Renal pelvis (tissue), 12 donors: ENCODE measurements at places on chromosomes 3 and 15.

DNA sequence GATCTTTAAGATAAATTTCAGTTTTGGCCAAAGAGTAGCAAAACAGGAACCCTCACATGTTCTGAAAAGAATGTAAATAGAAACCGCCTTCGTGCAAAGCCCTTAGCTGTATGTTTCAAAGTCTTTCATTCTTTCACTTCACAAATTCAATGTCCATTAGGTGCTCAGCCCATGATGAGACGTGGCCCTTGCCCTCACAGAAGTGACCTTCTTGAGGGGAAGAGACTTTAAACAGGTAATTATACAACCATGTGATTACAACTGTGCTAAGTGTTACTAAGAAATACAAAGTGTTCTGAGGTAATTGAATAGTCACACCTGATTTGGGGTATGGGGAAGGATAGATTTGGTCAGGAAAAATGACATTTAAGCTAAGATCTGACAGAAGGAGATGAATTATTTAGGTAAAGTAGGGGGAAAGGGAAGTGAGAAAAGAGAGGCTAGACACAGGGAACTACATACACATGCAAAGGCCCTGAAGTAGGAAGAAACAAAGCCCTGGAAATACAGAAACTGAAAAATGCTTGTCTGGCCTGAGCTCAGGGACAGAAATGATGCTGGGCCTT, 19.6 kb downstream of the HSPBAP1 start:
- no peak for DNase-seq

- peak; percentile 30 for DNase-seq
Observed at GRCh38 chr3:128875556-128876120, 3.8 kb upstream of the ACAD9 start.

DNA sequence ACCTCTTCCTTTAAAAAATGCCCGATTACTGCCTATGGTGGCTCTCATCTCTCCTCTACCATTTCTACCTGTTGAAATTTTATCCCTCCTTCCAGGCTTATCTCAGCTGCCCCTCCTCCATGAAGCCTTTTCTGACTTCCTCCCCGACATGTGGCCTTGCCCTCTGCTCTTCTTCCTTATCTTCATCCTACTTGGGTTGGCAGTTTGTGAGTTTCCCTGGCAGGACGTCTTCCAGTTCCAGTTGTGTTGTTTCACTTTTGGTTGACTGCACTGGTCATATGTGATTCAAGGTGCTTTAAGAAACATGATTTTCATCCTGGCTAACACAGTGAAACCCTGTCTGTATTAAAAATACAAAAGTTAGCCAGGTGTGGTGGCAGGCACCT, 4.4 kb downstream of the DLL4 start:
- no peak for DNase-seq

- DNase-seq, result peak; percentile 52
Observed at GRCh38 chr15:70049701-70050301, 47.9 kb downstream of the TLE3 start.

DNA sequence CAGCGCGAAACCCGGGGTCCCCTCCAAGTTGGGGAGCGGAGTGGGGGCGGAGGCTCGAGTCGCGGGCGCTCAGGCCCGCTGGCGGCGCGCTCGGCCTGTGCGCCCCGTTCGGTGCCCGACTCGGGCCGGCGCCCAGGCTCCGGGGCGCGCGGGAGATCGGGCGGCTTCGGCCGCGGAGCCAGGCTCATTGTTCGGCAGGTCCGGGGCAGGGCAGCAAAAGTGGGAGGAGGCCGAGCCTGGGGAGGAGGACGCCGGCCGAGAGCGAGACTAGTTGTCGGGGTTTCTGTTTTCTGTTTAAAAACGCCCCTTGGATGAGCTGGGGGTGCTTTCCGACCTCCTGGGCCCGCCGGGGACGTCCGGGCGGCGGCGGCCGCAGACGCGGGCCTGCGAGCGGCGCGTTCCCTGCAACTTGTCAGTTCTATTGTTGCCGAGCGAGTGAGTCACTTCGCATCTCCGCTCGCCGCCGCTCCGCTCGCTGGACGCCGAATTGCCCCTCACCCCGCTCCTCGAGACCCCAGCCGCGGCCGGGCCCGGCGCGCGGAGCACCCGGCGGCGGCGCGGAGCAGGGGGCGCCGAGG, 676 bp downstream of the TCF12 start:
- DNase-seq, result peak; percentile 43

DNA sequence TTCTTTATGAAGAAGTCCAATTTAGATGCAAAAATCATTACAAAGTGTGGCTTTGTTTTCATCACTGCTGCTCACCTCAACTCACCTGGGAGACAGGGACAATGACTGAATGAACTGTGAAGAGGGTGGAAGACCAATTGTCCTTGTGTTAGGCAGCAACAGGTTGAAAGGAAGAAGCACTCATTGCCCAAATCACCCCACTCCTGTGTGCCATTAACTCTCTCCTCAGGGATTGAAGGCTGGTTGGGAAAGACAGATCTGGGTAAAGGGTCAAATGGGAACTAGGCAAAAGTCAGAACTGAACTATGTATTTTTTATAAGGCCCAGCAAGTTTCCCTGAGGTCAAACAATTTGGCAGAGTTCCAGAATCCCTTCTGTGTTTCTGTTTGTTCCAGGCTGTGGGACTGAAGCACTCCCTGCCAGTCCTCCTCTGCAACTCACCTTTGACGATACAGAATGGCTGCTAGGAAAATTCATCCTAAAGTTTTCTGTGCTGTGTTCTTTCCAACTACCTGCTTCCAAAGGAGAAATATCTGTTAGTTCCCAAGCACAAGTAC, 68.6 kb upstream of the CCDC39 start:
- no peak for DNase-seq

DNA sequence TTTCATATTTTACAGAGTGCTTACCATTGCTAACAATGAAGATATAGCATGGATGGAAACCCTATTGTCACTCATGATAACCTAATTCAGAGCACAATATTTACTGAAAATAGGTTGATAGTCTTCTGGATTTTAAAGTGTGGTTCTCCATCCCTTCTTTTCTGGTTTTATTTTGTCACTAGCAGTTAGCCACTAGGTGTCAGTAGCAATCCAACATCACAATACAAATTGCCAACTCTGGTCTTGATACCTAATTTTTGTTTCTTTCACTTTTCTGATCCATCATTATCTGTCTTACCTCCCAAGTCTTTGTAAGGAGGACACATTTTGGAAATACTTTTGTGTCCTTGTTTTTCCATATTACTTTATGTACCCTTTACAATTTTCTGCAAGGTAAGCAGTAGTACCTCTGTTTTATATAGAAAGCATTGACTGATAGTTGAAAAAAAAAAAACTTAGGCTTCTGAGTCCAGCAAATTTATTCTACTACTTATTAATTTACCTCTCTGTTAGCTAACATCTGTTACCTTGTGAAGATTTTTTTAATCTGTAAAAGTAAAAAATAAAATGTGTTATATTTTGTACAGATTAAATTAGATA, 28.3 kb upstream of the CRYBG3 start:
- peak; percentile 49 for DNase-seq

GRCh38 chr15:62124973-62125303, 40.1 kb downstream of the C2CD4B start:
- no peak for DNase-seq

GRCh38 chr15:39511916-39512260, 69.0 kb upstream of the THBS1 start:
- no peak for DNase-seq

DNA sequence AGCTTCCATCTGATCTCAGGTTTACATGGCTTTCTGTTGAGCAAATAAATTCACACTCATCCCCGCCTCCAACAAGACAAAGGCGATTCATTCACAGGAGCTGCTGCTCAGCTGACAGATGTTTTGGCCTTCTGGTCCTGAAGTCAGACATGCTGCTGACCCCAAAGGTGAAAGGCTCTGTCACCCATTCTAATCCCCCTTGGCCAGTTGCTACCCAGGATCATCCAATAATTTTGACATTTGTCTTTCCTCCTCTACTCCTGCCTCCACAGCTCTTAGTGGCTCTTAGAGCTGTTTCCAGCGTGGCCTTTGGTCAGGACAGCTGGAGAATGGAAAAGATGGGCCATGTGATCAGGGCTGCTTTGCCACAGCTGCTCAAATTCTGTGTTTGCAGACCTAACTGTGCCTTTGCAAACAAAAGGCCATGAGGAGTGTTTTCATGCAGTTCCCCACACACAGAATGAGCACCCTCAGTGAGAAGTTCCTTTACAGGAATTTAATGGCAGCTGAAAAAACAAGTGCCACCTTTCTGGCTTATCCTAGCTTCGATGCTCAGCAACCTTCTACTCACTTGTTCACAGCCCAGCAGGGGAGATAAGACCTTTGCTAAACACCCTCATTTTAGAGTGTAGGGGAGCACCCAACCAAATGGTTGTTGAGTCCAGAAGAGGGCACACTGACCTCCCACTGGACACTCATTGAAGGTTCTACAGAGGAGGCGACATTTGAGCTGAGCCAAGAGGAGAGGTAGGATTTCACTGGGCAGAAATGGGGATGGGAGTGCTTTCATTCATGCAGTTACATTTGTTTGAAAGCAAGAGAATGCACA, 39.0 kb downstream of the CYP19A1 start:
- DNase-seq, result no peak

DNA sequence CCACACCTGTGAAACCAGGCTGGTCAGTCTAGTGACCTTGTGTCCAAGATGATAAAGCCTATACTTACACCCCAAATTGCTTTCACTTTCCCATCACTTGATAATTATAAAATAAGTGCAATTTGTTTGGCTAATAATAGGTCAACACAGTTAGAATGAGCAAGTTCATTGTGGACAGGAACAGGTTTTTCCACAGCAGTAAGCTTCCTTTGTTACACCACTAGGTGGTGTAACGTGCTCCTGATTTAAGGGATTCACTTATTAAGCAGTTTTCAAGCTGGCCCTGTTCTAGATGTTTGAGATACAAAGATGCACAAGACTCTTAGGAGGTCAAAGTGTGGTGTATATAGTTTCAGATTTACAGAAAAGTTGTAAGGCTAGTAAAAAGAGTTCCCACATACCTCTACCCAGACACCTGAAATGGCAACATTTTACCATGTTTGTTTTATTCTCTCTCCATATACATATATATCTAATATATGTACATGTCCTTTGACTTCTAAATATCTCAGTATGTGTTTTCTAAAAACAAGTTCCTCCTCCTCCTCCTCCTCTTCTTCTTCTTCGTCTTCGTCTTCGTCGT, 6.8 kb upstream of the MFSD1 start:
- no peak for DNase-seq

DNA sequence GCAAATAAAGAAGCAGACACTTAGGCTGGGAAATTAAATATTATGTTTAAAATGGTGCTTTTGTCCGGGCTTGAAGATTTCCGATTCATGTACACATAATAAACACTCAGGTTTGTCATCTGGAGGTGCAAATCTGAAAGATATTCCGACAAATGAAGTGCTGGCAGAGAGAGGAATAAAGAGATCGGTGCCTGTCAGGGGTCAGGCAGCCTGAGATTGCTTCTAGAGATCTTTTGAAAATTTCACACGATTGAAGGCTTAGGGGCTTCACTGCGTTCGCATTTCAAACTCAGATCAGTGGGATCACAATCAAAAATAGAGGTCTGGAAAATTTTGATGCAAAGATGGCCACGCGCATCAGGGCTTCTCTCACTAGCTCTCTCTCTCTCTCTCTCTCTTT, 33.2 kb downstream of the NR2F2 start:
- DNase-seq, result no peak

GRCh38 chr3:11603628-11604027, 40.1 kb downstream of the VGLL4 start:
- no peak for DNase-seq

DNA sequence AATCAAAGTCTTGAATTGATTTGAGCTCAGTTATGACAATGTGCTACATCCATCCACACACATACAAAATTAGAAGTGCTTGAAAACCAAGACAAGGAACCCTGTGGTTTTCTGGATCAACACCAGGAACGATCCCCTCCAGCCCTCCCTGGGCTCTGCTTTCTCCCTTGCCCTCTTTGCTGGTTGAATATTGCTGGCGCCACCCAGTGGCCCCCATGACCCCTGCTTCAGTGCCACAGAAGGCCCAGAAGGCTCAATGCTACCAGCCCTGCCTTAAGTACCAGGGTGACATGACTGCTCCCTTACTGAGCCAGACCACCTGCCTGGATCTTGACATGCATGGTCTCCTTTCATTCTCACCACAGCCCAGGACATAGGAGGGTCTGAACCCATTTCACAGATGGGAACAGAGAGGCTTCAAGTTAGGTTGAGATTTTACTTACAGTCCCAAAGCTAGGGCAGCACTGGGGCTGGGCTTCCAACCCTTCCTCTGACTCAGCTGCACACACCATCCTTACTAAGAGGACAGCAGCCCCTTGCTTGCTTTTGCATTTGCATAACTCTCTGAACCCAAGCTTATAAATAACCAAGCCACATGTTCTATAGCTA, 15.0 kb downstream of the IL12A start:
- DNase-seq, result no peak

GRCh38 chr3:66014056-66014455, 24.7 kb downstream of the MAGI1 start:
- DNase-seq, result no peak

- DNase-seq, result no peak
Observed at GRCh38 chr3:38634111-38634510, 15.4 kb downstream of the SCN5A start.

GRCh38 chr15:79086814-79087213, 3.8 kb downstream of the RASGRF1 start:
- DNase-seq, result no peak

DNA sequence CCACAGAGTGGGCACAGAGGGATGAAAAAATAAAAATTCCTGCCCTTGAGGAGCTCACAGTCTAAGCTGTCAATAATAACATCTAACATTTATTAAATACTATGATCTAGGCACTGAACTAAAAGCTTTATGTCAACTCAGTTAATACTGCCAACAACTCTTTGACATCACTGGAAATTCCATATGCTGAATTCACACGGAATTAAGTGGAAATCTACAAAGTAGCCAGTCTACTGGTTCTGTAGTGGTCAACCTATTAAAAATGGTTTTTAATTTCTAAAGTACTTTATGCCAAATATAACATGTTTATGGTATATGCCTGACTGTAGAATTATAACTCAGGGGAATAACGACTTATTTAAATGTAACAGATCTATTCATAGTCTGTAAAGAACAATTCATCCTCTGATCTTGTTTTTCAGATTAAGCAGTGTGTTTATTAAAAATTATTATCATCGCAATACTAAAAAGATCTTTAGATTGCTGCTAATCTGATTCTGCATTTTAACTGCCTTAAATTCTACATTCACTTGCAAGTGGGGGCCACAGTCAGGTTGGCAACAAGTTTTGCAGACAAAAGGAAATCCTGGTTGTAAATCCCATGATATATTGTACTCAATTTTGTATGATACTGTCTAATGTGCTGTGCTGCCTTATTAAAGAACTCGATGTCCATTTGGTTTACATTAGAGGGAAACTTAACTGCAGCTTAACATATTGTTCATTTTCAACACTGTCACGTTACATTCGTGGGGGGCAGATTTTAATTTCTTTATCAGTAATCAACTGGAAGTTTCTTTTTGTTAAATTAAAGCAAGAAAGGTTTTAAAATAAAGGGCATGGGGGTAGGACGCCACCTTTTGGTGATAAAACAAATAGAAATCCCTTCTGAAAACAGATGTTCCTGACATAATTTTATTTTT, 2.6 kb upstream of the FOXP1 start:
- DNase-seq, result no peak

DNA sequence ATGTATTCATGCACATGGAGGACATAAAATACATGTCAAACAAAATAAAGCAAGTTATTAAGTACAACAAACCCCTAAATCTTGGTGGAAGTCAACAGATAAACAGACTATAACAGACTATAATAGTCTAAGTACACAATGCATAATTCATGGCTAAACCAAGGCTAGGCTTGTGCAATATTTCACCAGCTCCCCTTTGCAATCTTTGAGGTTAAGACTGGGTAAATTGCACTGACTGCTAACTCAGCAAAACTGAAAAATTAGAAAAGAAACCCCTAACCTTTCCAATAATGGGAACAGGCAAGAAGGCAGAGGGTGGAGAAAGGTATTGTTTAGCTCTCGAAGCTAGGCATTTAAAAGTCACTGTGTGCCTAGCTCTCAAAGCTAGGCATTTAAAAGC, 304.9 kb upstream of the WNT5A start:
- DNase-seq, result no peak
